Glomerular endothelial cell (primary cell): ENCODE measurements at places on chromosomes 12 and 14.

GRCh38 chr14:28340816-28341215 is 425.8 kb upstream of the FOXG1 start:
- DNase-seq = no peak

DNA sequence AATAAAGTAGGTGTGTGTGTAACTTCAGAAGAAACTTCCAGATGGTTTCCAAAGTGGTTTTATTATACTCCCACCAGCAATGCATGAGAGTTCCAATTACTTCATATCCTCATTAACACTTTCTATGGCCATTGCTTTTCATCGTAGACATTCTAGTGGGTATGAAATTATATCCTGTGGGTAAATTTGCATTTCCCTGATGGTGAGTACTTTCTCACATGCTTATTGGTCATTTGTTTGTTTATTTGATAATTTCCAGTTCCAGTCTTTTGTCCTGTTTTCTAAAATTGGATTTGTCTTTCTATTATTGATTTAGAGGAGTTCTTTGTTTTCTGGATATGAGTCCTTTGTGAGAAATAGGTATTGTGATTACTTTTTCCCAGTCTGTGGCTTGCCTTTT is 70.9 kb downstream of the PRKCH start:
- no peak for DNase-seq

- no peak for DNase-seq
Observed at GRCh38 chr14:95235767-95236166, 78.4 kb upstream of the DICER1 start.

- no peak for DNase-seq
Observed at GRCh38 chr12:64707926-64708325, 51.3 kb downstream of the GNS start.

GRCh38 chr12:64744422-64745258 is 14.6 kb downstream of the GNS start:
- DNase-seq = no peak

DNA sequence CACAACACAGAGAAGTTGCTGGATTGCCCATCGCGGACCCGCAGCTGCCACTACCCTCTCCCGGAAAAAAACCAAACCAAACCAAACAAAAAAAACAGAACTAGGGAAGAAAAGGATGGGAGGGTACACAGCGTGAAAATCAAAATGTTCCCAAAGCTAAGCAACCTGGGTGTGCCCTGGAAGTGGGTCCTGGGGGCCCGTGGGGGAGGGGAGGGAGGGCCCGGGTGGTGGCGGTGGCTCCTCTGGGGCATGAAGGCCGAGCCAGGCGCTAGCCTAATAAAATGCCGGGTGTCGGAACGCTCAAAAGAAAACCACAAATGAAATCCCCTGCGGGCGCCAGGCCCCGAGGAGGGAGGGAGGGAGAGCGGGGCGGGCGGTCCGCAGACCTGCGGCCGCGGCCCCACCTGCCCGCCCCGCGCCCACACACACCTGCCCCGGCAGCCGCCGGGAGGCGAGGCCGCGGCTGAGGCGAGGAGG is 787 bp downstream of the HECTD4 start:
- no peak for DNase-seq

DNA sequence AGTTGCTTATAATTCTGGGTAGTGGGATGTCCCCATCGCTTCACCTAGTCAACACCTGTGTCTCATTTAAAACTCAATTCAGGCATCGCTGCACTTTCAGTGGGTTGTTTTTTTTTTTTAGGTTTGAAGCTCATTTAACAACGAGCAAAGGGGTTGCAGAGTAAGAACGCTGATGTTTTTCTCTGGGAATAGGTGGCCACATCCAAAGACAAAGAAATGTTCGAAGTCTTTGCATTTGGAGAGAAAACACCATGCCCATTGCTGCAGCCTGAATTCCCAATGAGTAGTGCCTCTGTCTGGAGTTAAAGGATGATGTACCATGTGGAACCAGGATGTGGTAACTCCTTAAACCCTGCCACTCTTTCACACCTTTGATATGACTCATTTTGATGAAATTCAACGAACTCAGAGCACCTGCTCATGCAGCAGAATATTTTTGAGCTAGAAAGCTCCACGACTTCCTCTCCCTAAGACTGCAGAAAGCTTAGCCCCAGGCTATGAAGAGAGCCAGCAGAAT is 35.1 kb upstream of the BATF start:
- no peak for DNase-seq

DNA sequence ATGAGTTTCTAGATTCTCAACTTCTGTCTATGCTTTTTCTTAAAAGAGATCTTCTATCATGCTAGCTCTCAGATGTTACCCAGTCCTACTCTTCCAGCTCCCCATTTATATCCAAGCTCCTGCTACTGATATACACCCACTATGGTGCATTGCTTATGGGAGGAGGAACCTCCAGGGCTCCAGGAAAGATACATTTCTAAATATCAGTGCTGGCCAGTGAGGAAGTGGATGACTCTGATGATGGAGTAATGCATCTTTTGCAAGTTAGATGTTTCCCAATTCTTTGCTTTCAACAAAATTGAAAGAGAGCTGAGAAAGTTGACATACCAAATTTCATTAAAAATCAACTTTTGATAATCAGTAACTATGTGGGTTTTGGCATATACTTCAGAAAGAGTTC is 105.7 kb upstream of the RESF1 start:
- DNase-seq = no peak

GRCh38 chr12:124126950-124127655 is 154.1 kb downstream of the ZNF664 start:
- DNase-seq = no peak

GRCh38 chr14:68278576-68279436 is 459.2 kb downstream of the RAD51B start:
- no peak for DNase-seq

GRCh38 chr12:52331039-52331438 is 9.8 kb upstream of the KRT83 start:
- no peak for DNase-seq

DNA sequence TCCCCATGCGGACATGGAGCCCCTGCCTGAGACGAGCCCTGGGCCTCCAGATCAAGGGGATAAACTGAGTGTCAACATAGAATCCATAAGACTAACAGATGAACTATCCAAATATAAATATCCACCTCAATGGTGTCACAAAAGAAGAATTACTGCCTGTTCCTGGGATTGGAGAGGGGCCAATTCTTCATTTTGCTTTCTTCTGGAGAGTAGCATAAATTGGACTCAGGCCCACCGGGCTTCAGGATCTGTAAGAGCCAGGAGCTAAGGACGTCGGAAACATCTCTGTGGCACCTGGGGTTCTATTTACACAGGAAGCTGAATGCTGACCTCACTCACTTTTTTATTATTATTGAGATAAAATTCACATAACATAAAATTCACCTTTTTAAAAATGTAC is 408.2 kb upstream of the CCDC196 start:
- DNase-seq = no peak

- no peak for DNase-seq
Observed at GRCh38 chr14:68888883-68889282, 90.2 kb downstream of the ACTN1 start.

DNA sequence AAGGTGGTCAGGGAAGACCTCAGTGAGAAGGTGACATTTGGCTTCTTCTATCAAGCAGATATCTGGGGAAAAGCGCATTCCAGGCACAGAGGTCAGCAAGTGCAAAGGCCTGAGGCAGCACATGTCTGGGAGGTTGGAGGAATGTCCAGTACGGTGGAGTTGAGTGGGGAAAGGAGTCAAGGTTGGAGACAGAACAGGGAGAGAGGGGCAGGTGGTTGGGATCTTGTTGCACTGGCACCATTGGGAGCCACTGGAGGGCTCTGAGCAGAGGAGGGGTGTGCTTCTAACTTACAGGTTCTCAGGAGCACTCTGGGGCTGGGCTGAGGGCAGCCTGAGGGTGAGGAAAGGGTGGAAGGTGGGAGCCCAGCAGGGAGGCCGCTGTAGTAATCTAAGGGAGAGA is 52.1 kb downstream of the EID3 start:
- no peak for DNase-seq
